ENCODE measurements at places on chromosomes 1 and 21.

- DNase-seq, result no peak
Measured at GRCh38 chr1:55822891-55823290, 607.7 kb upstream of the USP24 start.

GRCh38 chr1:94031154-94031553 lies 89.8 kb downstream of the ABCA4 start:
- DNase-seq, result no peak

- DNase-seq, result no peak
Measured at GRCh38 chr1:226355669-226356551, 46.9 kb upstream of the LIN9 start.

DNA sequence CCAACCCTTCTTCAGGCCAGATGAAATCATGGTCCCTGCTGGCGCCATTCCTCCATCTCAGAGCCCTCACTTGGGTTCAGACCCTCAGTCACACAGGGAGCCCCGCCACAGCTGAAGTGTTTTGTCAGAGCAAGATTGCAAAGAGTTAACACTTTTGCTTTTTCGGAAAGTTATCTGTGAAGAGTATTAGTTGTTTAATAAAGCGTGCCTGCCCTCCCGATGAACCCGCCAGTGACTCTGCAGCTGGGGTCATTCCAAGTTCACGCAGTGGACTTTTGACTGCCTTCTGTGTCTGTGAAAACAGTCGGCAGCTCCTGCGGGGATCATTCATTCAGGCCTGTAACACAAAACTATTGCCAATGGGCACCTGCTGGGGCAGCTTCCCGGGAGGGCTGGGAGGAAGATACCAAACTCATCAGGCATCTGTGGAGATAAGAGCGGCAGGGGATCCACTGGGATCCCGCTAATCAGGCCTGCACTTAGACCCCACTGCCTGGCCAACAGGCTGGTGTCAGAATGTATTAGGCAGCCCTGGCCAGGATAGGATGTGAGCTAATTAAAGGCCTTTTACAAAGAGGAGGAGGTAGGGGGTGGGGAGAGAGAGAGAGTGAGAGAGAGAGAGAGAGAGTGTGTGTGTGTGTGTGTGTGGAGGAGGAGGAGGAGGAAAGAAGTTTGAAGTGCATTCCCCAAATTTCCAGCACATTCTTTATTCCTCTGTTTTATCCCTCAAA lies 184.5 kb downstream of the DHRS3 start:
- DNase-seq, result no peak

DNA sequence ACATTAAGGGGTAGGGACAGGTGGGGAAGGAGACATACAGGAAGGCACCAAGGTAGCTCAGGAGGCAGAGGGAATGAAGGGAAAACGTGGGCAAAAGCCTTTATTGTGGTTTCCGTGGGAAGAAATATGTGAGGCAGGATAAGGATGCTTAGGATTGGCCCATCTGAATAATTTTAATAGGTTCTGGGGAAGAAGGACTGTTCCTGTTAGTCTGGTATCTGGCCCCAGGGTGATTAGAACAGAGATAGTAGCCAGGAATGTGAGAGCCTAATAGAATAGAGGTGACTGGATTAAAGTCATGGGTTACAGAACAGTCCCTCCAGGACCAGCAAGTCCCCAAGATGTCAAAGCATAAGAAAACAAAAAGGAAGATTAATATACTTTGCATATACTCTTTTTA lies 545.2 kb upstream of the CAMK1G start:
- DNase-seq, result no peak

- DNase-seq, result no peak
Measured at GRCh38 chr1:93442008-93442666, 5.8 kb upstream of the FNBP1L start.

DNA sequence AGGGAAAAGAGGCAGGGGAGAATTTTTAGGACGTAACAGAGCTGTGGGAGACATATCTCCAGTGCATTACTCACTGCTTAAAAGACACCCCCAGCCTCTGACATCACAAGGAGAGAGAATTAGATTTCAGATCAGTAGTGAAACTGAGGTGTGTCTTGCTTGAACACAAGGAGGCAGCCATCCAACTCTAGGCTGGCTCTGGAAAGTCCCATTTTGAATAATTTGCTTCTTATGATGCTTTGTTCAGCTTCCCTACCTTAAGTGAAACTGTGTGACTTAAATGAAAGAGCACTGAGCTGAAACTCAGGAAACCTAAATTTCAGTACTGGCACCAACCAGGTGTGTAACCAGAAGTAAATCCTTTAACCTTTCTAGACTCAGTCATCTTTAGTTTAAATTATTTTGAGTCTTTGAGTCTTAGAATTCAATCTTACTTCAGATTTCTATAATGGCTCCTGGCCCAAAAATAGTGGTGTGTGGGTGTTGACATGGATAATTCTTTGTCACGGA lies 251.6 kb upstream of the SGIP1 start:
- DNase-seq, result peak; percentile 82

GRCh38 chr1:162305969-162306368 lies 70.7 kb downstream of the SPATA46 start:
- no peak for DNase-seq

- DNase-seq, result no peak
Measured at GRCh38 chr1:231861541-231862481, 235.2 kb downstream of the DISC1 start.

DNA sequence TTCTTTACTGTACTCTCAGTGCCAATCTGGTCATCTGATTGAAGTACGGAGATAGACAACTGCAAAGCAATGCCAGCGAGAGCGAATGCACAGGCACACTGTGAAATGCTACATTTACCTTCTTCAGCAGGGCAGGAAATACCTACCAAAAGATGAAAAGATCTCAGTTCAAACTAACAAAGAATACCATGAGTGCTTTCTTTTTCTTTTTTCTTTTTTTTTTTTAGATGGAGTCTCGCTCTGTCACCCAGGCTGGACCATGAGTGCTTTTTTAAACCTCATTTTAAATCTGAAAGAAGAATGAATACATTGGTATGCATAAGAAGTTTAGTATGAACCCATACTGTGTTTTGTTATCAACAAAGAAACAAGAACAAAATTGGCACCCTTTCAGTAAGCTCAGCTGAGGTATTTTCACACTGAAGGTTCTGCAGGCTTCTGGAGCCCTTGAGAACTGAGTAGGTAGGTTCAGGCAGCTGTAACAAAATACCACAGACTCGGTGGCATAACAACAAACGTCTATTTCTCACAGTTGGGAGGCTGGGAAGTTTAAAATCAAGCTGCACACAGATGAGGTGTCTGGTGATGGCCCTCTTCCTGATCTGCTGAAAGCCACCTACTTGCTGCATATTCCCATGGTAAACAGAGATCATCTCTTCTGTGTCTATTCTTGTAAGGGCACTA lies 1.7 kb upstream of the CHI3L2 start:
- DNase-seq, result no peak

DNA sequence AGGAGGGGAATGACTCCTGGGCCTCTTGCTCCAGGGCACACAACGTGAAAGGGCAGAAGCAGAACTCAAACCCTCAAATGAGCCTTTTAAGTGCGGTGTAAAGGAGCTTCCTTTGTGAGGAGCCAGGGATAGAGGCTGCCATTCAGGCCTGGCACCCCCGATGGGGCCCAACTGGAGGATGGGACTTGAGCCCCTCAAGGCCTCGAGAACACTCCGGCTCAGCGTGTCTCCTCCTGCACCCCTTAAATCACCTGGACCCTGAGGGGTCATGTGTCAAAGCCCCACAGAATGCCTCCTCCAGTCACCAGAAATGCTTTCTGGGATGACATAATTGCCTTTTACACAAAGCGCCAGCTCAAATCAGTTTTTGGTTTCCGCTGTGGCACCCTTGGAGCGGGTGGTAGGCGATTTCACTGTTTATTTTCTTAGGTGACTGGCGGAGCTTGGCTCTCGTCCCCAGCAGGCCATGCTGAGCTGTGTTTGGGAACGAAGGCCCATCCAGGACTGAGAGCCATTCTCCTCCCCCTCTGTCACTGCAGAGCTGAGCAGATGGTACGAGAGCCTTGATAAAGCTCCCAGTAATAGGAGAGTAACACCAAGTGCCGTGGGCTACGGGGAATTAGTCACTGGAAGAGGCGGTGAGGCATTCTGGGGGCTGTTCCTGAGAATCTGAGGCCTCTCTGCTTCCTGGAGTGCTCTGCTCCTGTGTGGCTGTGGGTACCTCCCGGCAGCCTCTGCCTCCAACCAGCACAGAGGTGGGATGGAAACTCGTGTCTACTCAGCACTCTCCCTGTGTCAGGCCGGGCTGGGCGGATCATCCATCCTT lies 163.0 kb downstream of the GRIK3 start:
- DNase-seq, result no peak

DNA sequence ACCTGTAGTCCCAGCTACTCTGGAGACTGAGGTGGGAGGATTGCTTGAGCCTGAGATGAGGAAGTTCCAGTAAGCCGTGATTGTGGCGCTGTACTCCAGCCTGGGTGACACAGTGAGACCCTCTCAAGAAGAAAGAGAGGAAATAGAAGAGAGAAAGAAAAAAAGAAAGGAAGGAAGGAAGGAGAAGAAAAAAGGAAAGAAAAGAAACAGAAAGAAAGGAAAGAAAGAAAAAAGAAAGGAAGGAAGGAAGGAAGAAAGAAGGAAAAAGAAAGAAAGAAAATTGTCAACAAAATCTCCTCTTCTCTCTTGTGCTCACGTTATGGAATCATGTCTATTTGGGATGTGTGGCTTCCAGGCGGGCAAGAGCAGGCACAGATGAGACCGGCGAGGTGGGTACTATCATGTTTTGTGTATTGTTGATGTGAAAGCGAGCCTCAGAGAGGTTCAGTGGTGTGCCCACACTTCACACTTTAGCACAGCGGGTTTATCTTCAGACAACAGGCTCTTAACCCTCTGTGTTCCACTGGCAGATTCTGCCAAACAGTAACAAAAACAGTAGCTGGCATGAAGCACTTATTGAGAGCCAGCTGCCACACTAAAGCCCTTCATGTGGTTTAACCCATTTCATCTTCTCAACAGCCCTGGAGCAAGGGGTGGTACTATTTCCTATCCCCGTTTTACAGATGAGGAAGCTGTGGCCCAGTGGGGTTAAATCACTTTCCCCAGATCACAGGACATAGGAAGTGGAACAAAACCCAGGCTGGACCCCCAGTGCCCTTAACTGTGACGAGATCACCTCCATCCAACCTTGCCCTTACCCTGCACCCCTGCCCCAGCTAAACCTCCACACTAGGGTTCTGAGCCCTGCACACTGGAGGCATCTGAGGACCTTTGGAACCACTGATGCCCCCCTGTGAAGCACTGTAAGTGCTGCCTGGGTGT lies 94.7 kb upstream of the TARDBP start:
- peak; percentile 7 for DNase-seq

DNA sequence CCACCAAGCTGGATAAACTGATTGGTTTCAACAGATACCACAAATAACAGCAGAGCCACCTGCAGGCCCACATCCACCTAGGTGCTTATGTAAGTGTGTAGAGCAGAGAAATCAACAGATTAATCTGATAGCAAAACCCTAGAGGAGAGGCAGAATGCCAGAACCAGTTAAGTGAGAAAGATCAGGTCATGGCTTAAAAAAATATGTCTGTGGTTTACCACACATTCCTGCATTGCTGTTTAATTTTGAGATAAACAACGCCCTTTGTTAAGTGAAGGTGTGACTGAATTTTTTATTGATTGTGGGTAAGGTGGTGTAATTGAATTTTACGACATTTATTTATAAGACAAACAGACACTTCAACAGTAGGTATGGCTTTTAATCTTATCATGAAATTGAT lies 21.2 kb downstream of the CRNN start:
- peak; percentile 54 for DNase-seq

DNA sequence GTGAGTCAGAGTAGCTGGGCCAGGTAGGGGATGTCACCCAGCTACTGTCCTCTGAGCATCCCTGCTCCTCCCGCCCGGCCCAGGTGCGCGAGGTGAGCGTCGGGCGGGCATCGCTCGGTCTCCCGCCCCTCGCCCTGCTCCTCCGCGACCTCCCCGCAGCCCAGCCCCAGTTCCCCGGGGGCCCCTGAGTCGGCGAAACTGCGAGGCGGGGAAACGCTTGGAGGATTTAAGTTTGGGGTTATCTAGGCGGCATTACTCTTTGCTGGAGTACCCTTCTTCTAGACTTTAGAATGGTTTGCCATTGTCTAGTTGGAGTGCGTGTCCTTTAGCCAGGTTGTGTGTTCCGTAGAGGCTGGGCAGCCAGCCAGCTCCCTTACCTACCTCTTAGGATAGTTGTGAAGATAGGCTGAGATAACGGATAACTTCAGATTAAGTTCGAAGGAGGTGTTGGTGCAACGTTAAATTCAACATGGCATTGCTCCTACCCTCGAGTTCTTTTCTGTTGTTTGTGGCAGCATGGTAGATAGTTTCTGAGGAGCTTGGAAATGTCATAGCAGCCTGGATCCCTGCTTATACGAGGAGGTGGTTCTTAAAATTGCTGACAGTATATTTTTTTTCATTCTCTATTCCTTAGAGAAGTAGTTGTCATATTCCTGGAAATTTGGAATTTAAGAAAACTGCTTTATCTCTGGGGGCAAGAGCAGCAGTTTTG lies 697 bp downstream of the AGO3 start:
- no peak for DNase-seq

- no peak for DNase-seq
Measured at GRCh38 chr1:49465486-49466185, 558.1 kb downstream of the AGBL4 start.

- no peak for DNase-seq
Measured at GRCh38 chr1:90580176-90580575, 136.9 kb downstream of the BARHL2 start.

DNA sequence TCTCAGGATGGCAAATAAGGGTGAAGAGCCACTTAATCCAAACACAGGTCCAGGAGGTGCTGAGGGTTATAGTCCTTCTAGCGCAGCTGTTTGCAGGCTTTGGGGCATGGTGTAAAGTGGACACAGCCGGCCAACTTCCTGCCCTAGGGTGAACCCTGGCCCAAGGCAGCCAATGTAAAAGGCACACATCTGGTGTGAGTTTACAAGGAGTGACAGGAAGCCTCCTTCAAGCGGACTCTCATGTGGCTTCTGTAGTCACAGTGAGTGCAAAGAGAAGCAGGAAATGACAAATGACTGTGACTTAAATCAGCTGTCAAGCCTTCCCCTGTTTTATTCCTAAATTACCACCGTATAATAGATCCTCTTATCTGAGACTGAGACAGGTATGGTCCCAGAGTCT lies 213.0 kb downstream of the CRB1 start:
- DNase-seq, result peak; percentile 11

DNA sequence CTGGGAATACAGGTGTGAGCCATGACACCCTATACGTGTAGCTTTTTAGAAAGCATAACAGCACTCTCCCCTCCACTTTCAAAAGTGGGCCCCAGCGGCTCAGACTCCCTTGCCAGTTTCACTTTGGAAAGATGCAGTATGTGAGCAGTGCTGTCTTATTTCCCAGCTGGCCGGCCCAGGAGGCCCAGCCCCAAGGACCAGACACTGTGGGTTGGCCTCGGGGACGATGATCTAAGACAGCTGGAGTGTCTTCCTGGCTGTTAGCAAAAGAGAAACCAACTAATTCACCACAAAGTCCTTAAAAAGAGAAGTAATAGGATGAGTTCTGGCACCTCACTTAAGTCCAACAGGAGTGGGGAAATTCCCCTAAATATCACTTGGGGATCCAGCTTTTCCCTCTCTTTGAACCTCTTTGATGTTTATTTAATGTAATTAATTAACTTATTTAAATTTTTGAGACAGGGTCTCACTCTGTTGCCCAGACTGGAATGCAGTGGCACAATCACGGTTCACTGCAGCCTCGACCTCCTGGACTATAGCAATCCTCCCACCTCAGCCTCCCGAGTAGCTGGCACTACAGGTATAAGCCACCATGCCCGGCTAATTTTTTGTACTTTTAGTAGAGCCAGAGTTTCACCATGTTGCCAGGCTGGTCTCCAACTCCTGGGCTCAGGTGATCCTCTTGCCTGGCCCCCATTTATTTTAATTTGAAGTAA lies 17.6 kb upstream of the CLIC4 start:
- DNase-seq, result peak; percentile 13

All from CD4-positive, alpha-beta T cell treated with Interleukin-1 beta for 1 hour (primary cell).